NCI-H1048 (cell line): ENCODE measurements at places on chromosomes 1 and 21.

DNA sequence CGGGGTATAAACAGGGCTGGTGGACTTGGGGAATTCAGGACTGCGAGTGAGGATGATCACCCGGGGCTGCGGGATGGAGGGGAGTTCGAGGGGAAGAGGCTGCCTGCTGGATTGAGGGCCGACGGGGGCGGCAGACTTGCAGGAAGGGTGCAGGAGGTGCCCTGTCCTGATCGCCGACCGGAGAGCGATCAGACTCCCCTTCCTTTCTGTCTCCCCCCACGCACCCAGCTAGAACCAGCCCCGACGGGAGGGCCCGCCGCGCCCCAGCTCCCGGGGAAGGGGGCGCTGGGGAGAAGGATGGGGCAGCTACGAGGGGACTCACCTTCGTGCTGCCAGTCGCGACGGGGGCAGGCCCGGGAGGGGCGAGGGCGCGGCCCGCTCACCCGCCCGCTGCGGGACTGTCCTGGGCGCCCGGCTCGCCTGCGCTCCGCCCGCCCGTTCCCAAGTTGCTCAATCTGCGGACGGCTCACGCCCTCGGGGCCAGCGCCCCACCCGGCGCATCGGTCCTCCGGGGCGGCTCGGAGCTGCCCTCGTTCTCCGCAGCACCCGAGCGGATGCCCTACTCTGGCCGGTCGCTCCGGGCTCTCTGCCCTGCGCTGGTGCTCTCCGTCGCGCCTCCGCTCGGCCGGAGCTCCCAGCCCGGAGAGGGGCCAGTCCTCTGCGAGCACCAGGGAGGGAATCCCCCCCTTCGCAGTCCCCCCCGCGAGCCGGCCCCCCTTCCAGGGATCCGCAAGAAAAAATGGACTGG lies at the start of gene RSPO1:
RSPO1 (minus strand) TSS at position 649 of the 748 bp plus-strand sequence. CDS start 5,231 bp downstream, outside the sequence.
- no peak for DNase-seq

DNA sequence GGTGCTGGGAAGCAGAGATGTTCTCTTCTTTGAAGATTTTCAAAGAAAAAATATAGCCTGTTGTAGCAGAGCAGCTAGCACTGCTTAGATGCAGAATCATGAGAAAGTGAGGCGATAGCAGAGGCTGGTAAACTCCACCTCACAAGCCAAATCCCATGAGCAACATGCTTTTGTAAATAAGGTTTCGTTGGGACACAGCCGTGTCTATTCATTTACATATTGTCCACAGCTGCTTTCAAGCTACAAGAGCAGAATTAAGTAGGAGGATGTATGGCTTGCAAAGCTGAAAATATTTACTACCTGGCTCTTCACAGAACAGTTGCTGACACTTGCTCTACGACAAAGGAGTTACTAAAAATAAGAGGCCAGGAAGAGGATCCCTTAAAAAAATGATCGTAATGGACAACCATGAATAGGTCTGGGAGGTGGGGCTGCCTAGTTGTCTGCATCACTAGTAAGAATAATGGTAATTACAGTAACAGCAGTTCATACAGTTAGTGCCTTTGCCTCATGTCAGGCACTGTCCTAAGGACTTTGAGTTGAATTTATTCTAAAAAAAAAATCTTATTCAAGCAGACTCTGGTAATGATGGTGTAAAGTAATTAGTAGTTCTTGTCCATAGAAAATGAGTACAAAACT lies 622.0 kb downstream of the KIF26B start:
- no peak for DNase-seq

- no peak for DNase-seq
Observed at GRCh38 chr1:95340061-95340460, 106.1 kb downstream of the RWDD3 start.

- DNase-seq, result no peak
Observed at GRCh38 chr1:205480349-205480985, 24.0 kb upstream of the CDK18 start.

- peak; percentile 35 for DNase-seq
Observed at GRCh38 chr1:17502326-17502778, 37.1 kb upstream of the ARHGEF10L start.

- no peak for DNase-seq
Observed at GRCh38 chr1:91697416-91697815, 188.5 kb downstream of the TGFBR3 start.

DNA sequence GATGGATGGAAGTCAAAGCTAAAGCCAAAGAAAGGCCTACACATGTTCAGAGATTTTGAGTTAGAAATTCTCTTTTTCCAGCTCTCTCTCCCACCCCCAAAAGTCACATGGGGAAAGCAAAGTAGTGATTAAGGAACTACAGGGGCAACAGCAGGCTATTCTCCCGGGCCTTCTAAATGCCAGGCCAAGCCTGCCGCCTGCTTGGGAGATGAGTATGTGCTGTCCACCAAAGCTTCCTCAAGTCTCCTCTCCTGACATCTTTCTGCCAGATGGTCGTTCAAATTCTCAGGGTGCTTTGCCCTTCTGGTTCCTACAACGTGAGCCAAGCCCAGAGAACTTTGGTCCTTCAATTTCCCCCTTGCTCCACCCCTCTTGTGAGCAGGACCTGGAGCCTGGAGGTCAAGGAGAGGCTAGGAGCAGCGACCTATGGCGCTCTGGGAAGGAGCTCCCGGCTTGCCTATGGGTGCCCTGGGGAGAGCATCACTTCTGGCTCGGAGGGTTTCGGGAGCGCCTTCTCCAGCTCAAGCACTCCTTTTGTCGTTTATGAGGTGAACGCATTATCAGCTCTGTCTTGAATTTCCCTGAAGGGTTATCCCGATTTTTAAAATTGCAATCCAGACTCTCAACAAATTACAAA lies 4.4 kb upstream of the PRRX1 start:
- no peak for DNase-seq

DNA sequence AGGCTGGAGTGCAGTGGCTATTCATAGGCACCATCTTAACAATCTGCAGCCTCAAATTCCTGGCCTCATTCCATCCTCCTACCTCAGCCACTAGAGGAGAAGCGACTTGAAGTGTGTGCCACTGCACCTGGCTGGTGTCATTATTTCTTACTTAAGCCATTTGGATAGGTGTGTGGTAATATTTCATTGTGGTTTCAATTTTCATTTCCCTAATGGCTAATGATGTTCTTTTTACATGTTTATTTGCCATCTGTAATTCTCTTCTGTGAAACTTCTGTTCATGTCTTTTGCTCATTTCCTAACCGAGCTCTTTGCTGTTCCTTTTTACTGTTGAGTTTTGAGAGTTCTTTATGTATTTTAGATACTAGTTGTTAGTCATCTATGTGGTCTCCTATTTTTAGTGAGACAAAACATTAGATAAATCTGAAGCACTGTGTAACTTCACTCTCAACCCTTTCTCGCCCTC lies 66.8 kb downstream of the SLC27A3 start:
- DNase-seq, result no peak

DNA sequence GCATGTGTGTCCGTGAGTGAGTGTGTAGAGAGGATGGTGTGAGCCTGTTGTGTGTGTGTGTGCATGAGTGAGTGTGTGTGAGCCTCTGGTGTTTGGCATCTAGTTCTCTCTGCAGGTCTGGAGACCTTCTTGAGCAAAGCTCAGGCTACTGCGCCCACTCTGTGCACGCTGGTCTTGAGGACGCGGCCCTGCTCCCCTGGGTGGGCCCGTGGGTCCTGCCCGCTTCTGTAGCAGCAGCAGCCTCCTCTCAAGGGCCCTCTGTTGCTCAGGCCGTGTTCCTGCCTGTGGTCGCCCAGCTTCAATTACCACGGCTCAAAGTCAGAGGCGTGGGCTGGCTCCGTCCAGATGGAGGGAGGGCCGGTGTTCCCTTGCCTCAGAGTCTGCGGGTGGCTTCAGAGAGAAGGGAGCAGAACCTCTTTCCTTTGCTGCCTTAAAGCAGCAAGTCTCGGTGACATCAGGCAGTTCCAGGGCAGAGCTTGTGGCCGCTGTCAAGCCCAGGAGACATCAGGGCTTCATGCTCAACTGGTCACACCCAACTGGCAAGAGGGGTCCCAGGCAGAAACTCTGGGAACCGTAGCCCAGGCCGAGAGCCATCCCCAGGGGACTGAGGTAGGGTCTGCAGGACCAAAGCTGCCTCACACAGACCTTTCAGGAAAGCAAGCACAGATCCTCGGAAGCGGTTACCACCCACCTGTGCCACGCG lies 270.6 kb upstream of the VAMP3 start:
- DNase-seq, result no peak

- DNase-seq, result no peak
Observed at GRCh38 chr1:228376651-228377631, 29.7 kb downstream of the TRIM11 start.

DNA sequence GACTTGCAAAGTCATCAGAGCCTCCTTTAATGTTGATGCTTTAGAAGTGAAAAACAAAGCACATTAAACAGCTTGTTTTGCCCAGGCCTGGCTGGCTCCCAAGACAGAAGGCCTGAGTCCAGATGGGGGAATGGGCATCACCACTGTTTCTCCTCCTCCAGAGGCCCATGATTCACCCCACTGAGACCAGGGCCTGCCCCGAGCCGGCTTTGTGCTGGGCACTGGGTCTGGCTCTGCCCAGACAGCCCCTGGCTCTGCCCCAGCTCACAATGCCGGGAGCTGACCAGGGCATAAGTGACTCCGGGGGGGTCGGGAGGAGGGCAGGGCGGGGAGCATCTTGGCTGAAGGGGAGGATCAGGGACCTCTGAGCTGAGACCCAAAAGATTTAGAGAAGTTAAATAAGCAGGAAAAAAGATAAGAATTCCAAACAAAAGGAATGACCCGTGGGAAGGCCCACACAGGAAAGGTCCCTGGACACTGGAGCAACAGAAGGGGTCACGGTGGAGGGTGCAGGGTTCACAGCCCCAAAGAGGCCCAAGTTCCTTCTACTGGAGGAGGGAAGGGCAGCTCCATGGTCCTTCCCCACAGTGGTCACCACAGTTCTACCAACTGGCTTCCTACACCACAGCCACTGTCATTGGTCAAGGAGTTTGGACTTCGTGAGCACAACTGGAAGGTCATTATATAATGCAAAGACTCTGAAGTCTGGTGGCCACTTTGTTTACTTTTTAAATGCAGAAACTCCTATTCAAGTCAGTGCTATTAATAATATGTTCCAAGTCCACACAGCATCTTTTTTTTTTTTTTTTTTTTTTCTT lies 5.5 kb downstream of the C2CD2 start:
- DNase-seq, result no peak

- no peak for DNase-seq
Observed at GRCh38 chr1:41440321-41441085, 44.0 kb downstream of the EDN2 start.

GRCh38 chr1:222781251-222781650 lies 33.6 kb upstream of the DISP1 start:
- DNase-seq, result no peak

- DNase-seq, result no peak
Observed at GRCh38 chr1:209040351-209040750, 543.2 kb upstream of the CAMK1G start.

- DNase-seq, result no peak
Observed at GRCh38 chr1:207892764-207893163, 18.2 kb downstream of the CD34 start.

- no peak for DNase-seq
Observed at GRCh38 chr1:115098979-115099692, 9.8 kb upstream of the TSPAN2 start.

GRCh38 chr1:16019644-16020277 lies 1.9 kb upstream of the HSPB7 start:
- no peak for DNase-seq

DNA sequence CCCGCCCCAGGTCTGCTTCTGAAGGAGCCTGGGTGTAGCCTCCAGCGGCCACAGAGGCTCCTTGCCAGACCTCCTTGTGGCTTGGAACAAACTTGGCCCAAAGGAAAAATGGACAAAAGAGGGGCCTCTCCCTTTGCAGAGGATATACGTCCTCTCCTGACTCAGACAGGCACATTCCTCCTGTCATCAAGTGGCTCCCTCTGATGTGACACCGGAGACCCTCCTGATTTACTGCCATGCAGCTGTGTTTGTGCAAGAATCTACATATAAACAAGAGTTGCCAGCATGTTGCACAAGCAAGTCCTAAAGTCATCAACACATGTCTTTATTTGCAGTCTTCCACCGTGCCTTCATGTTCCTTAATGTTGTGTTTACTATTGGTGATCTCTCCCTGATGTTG lies 54.1 kb upstream of the F3 start:
- no peak for DNase-seq

- no peak for DNase-seq
Observed at GRCh38 chr1:157551694-157552693, at the start of gene FCRL5. Gene FCRL5 (minus strand): TSS chr1:157552515. CDS start chr1:157552362, 153 bp downstream.

- DNase-seq, result no peak
Observed at GRCh38 chr1:46070164-46070814, 62.1 kb downstream of the PIK3R3 start.

DNA sequence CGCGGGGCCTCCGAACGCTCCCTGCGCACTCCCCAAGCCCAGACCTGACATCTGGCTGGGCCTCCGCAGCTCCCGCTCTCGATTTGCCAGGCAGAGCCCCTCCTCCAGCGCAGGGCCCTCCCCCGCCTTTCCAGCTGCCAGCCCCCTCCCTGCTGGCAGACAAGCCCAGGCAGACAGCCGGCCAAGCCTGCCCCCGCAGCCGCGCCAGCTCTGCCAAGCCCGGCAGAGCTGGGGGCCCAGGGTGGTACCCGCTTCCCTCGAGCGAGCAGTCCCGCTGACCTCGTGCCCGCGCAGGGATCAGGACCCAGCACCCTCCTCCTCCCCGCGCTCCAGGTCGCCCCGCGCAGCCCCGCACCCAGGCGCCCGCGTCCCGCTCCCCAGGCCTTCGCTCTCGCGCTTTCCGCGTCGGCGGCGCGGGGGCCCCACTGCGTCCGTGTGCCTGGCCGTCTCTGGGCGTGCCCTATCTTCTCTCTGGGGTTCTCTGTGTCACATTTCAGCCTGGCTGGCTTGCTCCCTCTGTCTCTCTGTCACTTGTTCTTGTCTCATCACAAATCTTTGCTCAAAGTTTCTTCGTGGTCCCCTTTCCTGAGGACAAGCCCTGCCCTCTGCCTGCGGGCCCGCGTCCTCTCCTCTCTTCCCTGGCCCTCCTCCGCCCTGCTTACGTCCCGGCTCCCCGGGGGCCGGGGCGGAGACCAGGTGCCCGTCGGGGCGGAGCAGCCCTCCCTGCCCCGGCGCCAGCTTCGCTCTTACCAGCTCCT lies 580 bp downstream of the INKA2 start:
- peak; percentile 32 for DNase-seq

GRCh38 chr1:247471445-247472016 lies 13.6 kb upstream of the OR2B11 start:
- no peak for DNase-seq

DNA sequence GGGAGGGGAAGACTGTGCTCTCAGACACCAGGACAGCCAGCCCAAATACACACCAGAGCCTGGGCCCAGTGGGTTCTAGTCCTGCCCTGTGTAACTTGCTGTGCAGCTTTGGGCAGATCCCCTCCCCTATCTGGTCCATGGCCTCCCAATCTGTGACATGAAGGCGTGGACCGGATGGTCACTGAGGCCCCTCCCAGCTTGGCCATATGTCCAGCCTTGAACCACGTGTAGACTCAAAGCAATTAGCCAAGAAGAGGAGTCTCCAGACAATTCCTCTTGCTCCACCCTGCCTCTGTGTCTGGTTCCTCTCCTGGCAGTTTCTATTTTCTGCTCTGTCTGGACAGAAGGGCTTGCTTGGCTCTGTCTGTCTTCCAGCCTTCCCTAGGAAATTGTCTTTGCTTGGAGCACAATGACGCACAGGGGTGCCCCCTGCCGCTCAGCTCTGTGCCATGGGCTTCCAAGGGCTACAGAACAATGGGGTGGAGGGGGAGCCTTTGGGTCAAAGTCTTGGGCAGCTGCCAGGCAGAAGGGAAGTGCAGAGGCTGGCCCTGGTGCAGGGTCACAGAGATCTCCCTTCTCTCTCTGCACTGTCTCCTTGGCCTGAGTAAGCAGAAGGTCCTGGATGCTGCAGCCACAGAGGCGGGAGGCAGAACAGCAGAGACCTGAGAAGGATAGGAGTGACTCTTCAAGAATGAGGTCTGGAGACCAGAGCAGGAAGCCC lies 66.1 kb downstream of the TENT5C start:
- DNase-seq, result no peak
